Epithelial cell of umbilical artery (primary cell): ENCODE measurements at places on chromosomes 1 and 21. TPM values are rescaled to one million over a fixed set of nuclear protein-coding genes. Genes with fewer than 3 reads are reported as not detected.

The C8B gene
- total RNA-seq, result not detected in 2 replicates

The LIPI gene
- not detected in 2 replicates for total RNA-seq

The SPRR4 gene
- total RNA-seq, result not detected in 2 replicates

The MPL gene
- total RNA-seq, result not detected in 2 replicates

The TSPEAR gene
- not detected in 2 replicates for total RNA-seq

The FASLG gene
- total RNA-seq, result not detected in 2 replicates

The PLK3 gene
- 18.5 and 32.2 TPM in 2 replicates for total RNA-seq

The ZBTB17 gene
- 35.4 and 44.2 TPM in 2 replicates for total RNA-seq

The FMN2 gene
- not detected in 2 replicates for total RNA-seq

The CGN gene
- under 0.01 and 0.30 TPM in 2 replicates for total RNA-seq

The LEMD1 gene
- total RNA-seq, result not detected in 2 replicates

The CLEC20A gene
- not detected in 2 replicates for total RNA-seq

The NOL9 gene
- 16.2 and 25.1 TPM in 2 replicates for total RNA-seq

The ST6GALNAC3 gene
- total RNA-seq, result 17.9 and 28.0 TPM in 2 replicates

The TAS1R3 gene
- total RNA-seq, result under 0.01 and 0.30 TPM in 2 replicates

The ADGRB2 gene
- total RNA-seq, result 1.1 and 1.9 TPM in 2 replicates

The C1orf105 gene
- not detected in 2 replicates for total RNA-seq

The SON gene
- total RNA-seq, result 106 and 114 TPM in 2 replicates

The OSCP1 gene
- 4.9 and 5.5 TPM in 2 replicates for total RNA-seq

The PACC1 gene
- 15.8 and 19.2 TPM in 2 replicates for total RNA-seq

The SYTL1 gene
- under 0.01 TPM in 1 of 2 replicates, not detected in the other for total RNA-seq

The GCSAML gene
- total RNA-seq, result not detected in 2 replicates

The FCRL5 gene
- not detected in 2 replicates for total RNA-seq

The APCS gene
- not detected in 2 replicates for total RNA-seq

The FMO4 gene
- total RNA-seq, result 0.76 and 0.97 TPM in 2 replicates

The NTMT2 gene
- not detected in 2 replicates for total RNA-seq

The MTARC1 gene
- total RNA-seq, result 1.3 and 2.3 TPM in 2 replicates

The OR2L8 gene
- total RNA-seq, result under 0.01 and 0.30 TPM in 2 replicates

The ANXA9 gene
- not detected in 2 replicates for total RNA-seq

The ZNF697 gene
- total RNA-seq, result 22.6 and 23.1 TPM in 2 replicates

The FCMR gene
- 0.32 TPM in 1 of 2 replicates, not detected in the other for total RNA-seq
